ENCODE measurements at places on chromosomes 11 and 22.
A peak's percentile ranks its signal among the peaks of the same experiment; 100 is the strongest.

DNA sequence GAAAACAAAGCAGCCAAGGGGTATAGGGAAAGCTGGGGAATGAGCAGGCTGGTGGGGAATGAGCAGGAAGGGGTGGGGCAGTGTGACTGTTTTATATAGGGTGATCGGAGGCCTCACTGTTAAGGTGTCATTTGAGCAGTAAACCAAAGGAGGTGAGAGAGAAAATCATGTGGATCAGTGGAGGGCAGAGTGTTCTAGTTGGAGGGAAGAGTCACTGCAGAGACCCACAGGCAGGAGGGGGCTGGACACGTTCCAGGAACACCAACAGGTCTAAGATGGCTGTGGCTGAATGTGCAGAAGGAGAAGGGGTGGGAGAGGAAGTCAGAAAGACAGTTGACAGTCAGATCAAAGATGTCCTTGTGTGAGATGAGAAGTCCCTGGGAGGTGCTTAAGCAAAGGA, 103.8 kb downstream of the ENTHD1 start:
- no peak for DNase-seq

DNA sequence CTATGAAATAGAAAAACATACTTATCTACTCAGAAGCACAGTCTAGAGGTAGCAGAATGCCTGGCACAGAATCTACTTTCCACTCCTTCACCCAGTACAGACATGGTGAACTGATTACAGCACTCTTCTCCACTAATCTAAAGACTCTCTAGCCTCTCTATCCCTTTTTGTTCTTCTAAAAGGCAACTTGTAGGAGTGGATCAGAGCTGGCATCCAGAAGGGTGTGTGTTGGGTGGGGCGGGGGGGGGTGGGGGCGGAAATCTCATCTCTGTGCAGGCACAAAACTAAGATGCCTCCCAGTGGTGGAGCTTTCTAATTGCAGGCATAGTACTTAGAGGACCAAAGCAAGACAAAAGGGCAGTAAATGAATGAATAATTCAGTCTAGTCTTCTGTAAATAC, 11.5 kb upstream of the EMID1 start:
- no peak for DNase-seq

GRCh38 chr22:19524170-19525115, at the start of gene CLDN5:
Gene CLDN5, minus strand, starts transcription at chr22:19524410. Its CDS starts 155 bp downstream, at chr22:19524255.
- DNase-seq: no peak

GRCh38 chr11:89537936-89538335, 46.8 kb upstream of the NOX4 start:
- DNase-seq: no peak

DNA sequence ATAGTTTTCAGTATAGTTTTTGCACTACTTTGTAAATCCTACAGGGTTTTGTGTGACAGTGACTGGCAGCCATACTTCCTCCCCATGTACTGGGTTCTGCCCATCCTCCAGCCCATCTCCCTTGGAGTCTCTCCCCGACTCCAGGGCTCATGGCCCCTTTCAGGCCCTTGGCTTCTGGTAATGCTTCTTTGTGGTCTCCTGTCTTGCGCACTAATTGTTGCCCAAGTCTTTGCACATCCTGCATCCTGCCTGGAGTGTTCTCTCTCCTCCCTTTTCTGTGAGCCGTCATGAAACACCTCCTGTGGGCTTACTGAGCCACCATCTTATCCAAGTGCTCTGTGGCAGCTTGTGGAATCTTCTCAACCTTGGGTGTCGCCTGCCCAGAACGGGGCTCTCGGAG, 11.4 kb upstream of the KCNQ1OT1 start:
- DNase-seq: no peak

GRCh38 chr11:2663506-2663905, 36.3 kb downstream of the KCNQ1OT1 start:
- no peak for DNase-seq

GRCh38 chr11:35099278-35100012, 39.5 kb upstream of the CD44 start:
- DNase-seq: no peak

DNA sequence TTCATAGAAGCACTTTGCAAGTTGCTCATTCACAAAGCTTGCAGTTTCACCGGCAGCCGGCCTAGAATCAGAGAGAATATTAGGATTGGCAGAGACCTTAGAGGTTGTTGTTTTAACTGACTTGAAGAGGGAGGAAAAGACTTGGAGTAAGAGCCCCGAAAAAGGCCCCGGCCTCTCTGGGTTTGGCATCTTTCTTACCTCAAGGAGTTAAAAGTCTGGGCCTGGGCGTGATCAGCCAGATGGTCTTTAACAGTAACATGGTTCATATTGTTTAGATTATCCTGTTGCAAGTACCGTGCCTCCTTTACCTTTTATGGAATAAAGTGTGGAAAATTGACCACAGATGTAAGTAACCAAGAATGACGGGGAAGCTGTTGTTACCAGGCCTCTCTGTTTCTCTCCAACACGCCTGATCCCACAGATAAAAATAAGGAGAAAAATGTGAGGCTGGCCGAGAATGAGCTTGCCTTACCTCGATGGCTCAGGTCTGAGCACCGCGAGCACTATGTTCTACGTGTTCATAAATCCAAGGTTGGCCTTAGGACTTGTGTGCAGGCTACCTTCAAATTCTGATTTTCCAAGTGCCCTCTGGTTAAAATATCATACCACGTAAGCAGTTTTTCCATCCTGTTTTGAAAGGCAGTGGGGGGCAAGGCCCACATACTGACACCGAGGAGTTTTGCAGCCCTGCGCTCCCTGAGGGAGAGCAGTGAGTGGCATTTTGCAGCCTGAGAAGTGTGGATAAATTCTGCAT, 56.4 kb downstream of the PARVA start:
- DNase-seq: no peak

- DNase-seq: peak; percentile 86
Measured at GRCh38 chr22:50620593-50621355, 7.2 kb downstream of the ARSA start.

- no peak for DNase-seq
Measured at GRCh38 chr22:47164514-47165337, 402.3 kb downstream of the TBC1D22A start.

GRCh38 chr22:35746946-35747703, 29.5 kb downstream of the APOL5 start:
- DNase-seq: no peak

DNA sequence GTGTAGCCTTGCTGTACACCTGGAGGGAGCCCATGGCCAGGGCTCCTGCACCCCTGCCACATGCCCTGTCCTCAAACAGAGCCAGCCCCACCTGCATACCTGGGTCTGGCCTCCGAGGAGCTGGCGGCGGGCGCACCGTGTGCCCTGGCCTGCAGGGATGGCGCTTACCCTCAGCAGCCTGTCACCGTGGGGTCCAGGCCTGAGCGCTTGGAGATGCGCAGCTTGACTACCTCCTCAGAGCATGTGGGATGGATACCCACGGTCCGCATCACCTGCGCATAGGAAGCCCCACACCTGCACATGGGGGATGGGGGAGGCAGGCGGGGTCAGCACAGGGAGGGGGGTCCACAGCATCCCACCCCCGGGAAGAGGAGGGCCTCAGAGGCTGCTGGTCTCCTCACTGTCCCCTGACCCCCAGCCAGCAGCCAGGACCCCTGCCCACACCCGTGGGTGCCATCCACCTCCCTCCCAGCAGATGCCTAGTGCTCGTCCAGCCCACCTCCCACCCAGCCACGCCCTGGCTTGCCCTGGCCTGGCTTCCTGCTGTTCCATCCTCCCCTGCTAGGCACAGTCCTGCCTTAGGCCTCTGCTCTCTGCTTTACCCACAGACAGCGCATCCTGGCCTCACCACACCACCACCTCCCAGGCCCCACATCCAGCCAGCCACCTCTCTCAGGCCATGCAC, 22.4 kb upstream of the GNB1L start:
- DNase-seq: no peak

GRCh38 chr11:82557274-82557673, 176.4 kb downstream of the FAM181B start:
- DNase-seq: no peak

- DNase-seq: no peak
Measured at GRCh38 chr22:28116219-28116673, 197.2 kb upstream of the PITPNB start.

GRCh38 chr22:43753688-43754087, 58.4 kb downstream of the EFCAB6 start:
- no peak for DNase-seq

DNA sequence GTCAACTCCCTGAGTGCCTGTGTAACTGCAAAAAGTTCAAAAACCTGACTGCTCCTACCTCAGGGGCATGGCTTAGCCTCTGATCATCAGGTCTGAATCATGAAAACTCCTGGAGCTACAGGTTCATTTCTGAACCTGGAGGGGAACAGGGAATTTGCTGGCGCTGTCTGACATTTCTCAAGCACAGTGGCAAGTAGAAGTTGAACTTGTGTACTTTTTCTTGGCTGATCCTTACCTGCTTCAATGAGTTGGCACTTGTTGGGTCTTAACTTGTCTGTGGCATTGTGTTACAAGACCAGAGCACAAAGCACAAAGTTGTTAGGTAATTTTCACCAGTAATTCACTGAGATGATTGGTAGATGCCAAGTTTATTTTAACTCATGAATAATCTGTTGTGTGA, 3.3 kb downstream of the TMEM109 start:
- no peak for DNase-seq

DNA sequence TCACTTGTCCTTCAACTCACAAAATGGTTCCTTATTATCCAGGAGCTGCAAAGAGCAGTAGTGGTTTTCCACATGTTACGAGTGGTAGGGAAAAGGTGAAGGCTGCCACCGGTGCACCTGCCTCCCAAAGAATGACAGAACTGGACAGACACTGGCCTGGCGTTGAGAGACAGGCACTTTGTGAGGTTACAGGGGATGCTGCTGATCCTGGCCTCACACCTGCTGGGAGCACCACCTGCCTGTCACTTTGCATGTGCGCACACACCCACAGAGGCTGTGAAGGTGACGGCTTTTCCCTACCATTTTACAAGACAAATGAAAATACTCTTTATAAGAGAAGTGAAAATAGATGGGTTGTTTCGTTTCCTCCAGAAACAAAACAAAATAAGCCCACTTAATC, 175.3 kb upstream of the B3GAT1 start:
- DNase-seq: no peak

DNA sequence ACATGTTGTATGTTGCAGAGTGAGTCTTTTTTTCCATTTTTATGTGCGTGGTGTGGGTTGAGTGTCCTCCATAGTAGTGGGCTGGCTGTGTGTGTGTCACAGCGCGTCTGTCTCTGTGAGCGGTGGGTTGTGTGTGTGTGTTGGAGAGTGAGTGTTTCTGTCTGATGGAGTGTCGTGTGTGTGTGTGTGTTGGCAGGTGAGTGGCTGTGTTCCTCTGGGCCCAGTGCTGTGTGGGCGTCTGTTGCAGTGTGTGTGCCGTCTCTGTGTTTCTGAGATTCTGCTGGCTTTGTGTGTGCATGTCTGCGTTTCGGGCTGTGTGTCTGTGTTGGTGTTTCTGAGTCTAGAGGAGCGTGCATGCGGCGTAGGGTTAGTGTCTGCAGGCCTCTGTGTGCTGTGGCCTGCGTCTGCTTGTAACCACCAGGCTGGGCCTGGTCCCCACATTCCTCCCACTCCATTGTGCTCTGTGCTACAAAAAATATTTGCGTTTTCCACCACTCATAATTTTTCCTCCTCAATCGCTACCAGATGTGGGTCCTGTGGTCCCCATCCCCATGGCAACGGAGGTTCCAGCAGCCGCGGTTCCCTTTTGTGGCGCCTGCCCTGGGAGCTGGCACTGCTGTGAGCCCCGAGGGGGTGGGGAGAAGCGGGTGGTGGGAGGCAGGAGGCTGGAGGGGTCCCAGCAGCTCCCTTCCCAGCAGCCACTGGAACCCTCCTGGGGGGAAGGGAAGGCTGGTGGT, 15.2 kb downstream of the SCARF2 start:
- no peak for DNase-seq
